Stimulated activated CD4-positive, alpha-beta T cell treated with anti-CD3 and anti-CD28 coated beads, Interleukin-15, amount 100 ng/mL, for 1 hour (primary cell): ENCODE measurements at places on chromosomes 5 and 9.

DNA sequence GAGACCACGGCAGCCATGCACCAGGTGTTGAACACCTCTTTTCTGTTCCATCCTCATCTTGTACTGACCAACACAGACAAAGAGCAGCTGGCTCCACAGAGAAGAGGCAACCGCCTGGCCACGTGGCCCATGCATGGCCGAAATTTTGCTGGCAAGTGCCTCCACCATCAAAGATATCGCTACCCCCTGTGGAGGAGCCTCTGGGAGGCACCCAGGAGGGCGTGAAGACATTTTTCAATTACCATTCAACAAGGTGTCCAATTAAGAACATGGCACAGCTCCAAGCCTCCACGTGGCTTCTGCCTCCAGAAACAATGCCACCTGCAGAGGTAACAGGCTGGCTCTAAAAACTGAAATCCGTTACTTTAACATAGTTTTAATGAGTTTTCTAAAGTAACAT lies 54.4 kb upstream of the CKS2 start:
- no peak for DNase-seq

DNA sequence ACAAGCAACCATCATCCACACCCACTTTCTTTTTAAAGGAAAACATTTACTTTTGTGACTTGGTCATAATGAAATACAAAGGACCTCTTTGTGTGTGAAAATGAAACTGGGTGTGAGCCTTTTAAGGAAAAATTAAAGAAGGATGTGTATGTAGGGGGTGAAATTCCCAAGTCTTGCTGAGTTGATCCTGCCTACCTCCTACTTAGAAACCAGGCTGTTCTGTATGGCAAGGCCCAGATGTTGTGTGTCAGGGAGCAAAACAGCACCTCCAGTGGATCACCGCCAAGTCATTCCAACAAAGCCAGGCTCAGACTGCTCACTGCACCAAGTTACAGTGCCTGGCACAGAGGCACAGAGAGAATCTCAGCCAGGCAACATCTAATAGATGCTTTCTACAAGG lies 198.5 kb upstream of the FBN2 start:
- DNase-seq, result no peak

DNA sequence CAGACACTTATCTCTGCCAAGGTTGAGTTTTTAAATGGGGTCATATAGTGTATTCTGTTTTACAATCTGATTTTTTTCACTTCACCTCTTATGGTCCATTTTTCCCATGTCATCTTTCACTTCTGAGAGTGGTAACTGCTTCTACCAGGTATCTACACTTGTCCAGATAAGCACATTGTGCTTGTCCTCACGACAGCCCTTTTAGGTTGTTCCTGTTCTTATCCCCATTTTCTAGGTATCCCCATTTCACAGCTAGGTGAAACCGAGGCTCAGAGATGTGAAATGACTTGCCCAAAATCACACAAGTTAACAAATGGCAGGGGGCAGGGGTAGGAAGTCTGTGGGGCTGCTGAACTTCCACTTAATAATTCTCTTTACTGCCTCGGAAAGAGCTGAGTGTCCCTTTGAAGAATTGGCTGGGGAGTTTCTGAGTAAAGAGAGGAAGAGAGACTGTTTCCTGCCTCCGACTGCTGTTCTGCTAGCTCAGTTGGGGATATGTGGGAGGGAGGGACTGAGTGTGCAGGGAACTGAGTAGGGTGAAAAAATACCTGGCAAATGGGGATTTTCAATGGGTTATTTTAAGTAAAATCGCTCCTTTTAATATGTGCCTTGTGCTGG lies 255.4 kb downstream of the GRIA1 start:
- no peak for DNase-seq

DNA sequence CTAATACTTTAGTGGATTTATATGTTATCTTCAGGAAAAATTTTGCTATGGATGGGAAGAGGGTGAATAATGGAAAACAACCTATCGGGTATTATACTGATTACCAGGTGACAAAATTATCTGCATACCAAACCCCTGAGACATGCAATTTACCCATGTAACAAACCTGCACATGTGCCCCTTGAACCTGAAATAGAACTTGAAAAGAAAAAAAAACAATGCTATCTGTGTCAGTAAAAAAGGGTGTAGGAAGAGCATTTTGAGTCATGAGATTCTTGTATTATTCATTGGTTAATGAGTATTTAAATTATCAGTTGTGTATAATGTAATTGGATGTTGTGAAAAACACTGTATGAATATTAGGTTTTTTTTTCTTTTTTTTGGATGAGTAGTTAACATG lies 75.4 kb downstream of the PRR16 start:
- DNase-seq, result no peak

- DNase-seq, result peak; percentile 55
These were observed 85.9 kb downstream of the SETX start for GRCh38 chr9:132268725-132269352.

GRCh38 chr5:148837383-148837782 lies 11.0 kb downstream of the ADRB2 start:
- no peak for DNase-seq

GRCh38 chr9:110536822-110537221 lies 42.7 kb downstream of the SVEP1 start:
- no peak for DNase-seq

GRCh38 chr5:79318935-79319614 lies 83.1 kb downstream of the JMY start:
- DNase-seq, result no peak

GRCh38 chr9:78490231-78490630 lies 193.3 kb downstream of the PSAT1 start:
- DNase-seq, result no peak

DNA sequence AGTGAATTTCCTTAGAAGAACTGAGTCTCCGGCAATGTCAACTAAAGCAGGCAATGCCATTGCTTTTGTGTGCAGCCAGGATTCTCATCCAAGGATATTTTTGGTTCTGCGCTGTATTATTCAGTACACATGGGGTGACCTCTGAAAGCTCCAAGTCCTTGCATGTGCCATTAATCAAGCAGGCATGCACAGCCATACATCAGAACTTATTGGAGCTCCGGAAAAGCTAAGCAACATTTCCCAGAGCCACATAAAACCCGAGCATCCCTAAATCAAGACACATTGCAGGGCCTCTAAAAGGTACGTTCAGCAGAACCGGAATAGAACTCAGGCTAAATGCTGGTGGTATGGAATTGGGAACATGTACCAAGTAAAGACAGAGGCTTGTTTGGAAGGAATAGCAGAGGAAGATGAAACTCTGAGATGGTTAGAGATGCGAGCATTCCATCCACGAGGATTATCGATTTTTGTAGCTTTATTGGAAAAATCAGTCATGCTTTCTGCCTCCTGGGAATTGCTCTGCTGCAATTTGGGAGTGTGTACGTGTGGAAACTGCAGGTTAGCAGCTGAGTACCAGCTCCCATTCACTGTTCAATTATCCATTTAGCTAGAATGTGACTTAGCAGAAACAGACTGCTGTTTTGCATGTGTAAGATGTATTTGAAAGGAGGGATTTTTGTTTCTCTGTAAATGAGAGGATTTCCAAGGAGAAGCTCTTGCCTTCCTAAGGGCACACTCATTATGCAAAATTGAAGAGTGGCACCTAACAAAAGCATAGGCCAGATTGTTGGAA lies 143.7 kb upstream of the WWC1 start:
- no peak for DNase-seq

GRCh38 chr5:107661038-107661649 lies 9.6 kb downstream of the EFNA5 start:
- no peak for DNase-seq

DNA sequence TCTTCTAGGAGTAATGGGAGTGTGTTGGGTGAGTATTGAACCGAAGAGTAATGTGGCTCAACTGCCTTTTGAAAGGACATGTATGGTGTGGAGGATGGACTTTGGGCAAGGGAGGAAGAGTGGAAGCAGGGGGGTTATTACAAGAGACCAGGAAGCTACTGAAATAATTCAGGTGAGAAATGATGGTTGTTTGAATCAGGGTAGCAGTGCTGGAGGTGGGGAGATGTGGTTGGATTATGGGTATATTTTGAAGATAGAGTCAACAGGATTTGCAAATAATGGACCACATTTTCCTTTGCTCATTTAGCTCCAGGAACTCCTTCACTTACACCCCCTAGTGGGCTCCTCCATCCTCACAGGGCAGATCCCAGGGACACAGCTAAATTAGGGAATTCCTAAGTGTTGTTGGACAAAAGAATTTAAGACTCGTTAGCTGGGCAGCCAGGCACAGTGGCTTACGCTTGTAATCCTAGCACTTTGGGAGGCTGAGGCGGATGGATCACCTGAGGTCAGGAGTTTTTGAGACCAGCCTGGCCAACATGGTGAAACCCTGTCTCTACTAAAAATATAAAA lies 1.2 kb upstream of the SLC4A9 start:
- no peak for DNase-seq
